ENCODE measurements at places on chromosomes 1 and 21. TPM values are rescaled to one million over a fixed set of nuclear protein-coding genes. Genes with fewer than 3 reads are reported as not detected.
A peak's percentile ranks its signal among the peaks of the same experiment; 100 is the strongest.

GRCh38 chr1:20699558-20699957 is 18.2 kb downstream of the KIF17 start:
- no peak for DNase-seq

DNA sequence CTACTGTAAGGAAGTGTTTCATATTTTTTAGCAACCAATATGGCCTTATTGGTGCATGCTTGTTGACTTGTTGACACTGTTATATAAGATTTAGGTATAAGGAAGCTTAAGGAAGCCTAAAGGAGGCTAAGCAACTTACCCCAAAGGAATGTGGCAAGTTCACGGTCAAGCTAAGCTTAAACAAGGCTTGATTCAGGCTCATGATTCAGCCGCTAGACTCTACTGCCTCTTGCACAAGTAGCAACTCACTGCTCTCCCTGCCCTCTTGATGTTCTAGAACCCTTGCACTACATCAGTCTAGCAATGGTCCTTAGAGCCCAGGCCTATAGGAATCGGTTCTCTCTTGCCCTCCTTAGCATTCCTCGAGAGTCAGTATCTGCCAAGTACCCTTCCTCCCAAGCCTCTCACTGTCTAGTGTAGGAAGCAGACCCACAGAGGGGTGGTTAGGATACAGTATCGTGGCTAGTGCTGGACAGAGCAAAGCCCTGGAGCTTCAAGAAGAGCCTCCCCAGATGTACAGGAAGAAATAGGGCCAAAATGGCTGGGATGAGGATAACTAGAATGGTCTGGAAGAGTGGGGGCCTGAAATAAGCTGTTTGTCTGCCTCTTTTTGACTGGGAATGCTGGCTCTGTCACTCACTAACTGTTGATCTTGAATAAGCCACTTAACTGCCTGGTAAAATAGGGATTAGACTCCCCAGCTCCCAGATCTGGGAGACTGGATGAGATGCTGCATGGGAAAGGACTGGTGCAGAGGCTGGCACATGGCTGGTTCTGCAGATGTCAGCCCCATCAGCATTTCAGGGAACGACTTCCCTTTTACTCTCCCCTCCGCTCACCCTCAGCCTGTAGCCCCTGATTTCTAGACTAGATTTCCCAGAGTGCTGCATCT is 122.2 kb downstream of the NAV1 start:
- peak; percentile 50 for DNase-seq

Gene C1orf141
- not detected for total RNA-seq

Gene LIPI
- not detected for total RNA-seq

- no peak for DNase-seq
Measured at GRCh38 chr1:112894561-112895011, 61.4 kb downstream of the SLC16A1 start.

DNA sequence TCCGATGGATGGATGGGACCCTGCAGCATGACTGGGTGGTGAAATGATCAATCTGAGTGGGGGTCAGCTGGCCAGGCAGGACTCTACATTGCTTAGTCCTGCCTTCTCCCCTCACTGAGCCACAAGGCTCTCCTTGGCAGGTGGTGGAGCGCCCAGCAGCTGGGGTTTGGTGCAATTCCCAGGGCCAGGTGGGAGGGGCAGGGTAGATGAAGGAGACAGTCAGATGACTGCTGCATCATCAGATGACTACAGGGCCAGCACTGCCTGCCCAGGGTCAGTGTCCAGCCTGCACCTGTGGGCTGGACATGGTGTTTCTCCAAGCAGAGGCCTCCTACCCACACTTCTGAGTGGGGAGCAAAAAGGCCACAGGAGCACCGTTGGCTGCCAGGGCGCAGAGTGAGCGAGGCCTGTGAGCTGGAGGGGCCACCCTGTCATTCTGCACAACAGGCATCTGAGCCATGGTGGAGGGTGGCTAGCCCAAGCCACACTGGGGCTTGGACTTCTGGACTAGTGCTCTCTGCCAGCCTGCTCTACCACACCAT is 103.9 kb upstream of the EDN2 start:
- no peak for DNase-seq

GRCh38 chr1:62269851-62270495 is 49.3 kb downstream of the KANK4 start:
- no peak for DNase-seq

Gene MEX3A
- total RNA-seq: 2.3 TPM
